Effector memory CD8-positive, alpha-beta T cell (primary cell): ENCODE measurements at places on chromosomes 16 and 17.

DNA sequence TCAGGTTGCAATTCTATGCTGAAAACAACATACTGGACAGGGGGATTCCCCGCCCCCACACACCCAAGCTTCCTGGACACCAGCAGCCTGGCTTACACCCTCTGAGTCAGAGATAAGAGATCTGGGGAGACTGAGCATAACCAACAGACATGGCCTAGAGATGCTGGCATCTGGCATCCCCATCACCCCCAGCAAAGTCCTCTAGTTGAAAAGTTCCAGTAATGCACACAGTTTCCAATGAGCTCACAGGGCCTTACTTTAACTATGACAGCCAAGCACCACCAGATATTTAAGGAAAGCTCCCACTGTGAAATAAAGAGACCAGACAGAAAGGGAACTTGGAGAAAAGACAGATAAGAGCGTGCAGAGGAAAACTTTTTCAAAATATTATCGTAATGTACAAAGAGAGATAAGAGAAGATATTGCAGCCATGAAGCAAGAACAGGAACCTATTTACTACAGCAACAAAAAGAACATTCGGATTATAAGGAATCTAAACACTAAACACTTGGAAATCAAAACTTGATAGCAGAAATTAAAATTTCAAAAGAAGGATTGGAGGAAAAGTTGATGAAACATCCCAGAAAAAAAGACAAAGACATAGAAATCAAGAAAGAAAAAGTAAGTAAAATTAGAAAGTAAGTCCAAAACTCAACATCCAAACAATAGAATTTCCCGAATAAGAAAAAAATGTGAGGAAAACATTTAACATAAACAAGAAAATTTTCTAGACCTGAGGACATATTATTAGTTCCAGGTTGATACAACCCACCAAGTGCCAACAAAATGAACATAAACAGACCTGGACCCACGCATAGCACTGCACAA is 17.2 kb upstream of the ALOX15 start:
- no peak for DNase-seq

GRCh38 chr17:79655672-79656290 is 44.9 kb upstream of the RBFOX3 start:
- no peak for DNase-seq

GRCh38 chr17:40606548-40607353 is 40.9 kb downstream of the SMARCE1 start:
- DNase-seq = no peak

GRCh38 chr17:31053071-31053470 is 41.7 kb upstream of the NF1 start:
- no peak for DNase-seq

DNA sequence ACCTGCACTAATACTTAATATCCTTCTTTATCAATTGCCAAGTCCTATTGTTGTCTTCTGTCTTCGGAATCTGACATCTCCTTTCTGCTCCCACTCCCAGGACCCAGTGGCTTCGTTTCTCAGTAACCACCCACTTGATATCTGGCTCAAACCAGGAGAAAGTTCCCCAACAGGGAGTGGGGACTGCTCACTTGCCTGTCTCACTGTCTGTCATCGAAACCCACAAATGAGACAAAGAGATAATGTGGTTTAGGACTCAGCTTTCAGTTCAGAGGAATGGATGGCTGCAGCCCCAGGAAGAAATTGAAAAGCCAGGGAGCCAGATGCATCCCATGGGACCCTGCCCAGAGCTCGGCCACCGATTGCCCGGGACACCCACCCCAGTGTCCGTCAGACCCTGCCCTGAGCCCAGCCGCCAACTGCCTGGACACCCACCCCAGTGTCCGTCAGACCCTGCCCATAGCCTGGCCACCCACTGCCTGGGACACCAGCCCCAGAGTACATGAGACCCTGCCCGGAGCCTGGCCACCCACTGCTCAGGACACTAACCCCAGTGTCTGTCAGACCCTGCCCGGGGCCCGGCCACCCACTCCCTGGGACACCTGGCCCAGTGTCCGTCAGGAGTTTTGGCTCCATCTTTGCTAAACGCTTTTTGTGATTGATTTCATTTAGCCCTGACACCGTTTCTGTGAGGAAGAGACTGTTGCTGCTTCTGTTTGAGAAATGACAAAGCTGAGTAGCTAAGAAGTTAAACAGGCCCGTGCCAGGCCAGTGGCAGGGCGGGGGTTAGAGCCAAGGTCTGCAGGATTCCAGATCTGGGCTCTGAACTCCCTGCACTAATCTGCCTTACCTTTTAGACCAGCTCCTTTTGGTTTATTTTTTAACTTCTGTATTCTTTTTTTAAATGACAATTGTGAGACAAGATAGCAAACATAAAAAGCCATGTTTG is 251.4 kb downstream of the PHKB start:
- no peak for DNase-seq

GRCh38 chr17:34255381-34255732 is 272 bp downstream of the CCL2 start:
- no peak for DNase-seq

DNA sequence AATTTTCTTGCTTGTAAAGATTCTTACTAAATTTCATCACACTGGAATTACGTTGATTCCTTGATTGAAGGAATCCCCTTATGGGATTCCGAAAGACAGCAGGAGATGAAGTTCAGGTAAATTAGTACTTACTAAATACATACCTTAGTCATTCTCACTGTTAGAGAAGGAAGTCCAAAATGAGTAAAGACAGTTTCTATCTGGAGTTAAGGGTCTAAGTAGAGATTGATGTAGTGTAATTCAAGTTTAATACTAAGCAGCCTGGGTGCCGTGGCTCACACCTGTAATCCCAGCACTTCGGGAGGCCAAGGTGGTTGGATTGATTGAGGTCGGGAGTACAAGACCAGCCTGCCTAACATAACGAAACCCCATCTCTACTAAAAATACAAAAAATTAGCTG is 9.6 kb downstream of the DDX42 start:
- DNase-seq = no peak

DNA sequence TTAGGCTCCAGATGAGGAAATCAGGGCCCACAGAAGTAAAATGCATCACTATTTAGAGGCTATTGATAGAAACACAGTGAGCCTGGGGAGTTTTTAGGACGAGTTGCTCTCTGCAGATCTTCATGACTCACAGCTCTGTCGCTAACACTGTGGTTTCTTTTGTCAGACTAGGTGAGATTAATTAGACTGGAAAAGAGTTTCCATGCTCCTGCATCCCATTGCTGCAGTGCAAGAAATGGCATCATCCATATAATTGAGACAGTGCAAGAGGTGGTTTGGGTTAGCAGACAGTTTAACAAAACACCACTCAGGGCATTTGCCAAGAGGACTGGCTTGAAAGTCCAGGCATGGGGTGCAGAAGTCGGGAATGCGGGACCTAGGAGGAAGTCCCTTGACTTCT is 198.8 kb upstream of the CACNG5 start:
- no peak for DNase-seq

DNA sequence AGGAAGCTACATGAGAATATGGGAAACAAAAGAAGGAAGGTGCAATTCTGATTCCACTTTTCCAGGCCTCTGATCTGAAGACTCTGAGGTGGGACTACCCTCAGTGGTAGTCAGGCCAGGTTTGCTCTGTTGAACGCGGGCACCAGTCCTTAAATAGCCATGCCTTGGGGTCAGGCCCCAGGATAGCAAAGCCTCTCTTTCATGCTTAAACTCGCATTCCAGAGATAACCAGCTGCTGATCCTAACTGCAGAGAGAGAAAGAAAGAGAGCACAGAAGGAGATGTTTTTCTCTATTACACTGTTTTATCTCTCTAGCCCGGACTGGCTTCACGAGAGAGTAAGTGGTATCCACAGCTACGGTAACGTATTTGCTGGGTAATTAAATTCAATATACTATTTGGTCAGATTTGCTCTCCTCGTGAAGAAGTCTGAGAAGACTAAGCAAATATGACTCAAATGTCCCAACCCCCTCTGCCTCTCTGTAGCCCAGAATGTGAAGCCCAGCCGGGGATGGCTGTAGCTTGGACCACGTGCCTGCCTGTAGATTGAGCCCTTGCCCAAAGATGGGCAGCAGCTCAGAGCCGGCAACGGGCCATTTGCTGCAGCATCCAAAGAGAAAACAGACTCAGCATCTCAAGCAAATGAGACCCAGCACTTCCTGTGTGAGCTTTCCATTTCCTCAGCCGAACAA is 122.2 kb downstream of the SMG6 start:
- no peak for DNase-seq

DNA sequence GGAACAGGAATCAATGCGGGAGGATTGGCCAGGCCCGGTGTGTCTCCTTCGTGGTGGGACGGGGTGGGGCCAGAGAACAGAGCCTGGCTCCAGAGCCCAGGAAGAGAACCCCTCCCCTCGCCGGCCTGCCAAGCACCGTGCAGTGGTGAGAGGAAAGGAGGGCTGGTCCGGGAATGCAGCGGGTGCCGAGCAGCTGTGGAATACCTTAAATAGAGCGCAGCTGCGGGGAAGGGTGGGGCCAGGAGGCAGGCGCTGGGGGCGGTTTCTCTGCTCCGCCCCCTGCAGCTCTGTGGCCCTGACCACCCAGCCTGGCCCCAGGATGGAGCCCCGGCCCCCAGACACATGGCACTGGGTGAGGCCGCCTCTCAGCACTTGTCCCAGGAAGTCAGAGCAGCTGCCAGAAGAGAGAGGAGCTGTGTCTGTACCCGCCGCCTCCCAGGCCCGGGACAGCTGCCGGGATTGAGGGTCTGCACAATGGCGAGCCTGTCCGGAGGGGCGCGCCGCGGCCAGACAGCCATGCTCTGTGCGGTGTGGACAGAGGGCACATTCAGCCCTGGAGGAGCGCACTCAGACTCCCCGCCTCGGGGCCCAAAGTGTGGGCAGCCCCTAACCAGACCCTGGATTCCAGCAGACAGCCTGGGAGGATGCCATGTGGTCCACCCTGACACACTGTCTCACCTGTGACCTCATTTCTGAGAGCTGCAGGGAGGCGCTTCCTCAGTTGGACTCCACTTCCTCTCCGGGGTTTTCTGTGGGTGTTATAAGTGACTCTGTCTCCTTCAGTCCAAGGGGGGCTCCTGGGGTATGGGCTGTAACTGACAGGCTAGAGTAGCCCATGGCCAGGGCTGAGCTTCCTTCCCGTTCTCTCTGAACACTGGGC is 268.8 kb downstream of the SEC14L1 start:
- DNase-seq = peak; percentile 59

- no peak for DNase-seq
These were observed 233.2 kb downstream of the ZNF423 start for GRCh38 chr16:49622421-49623402.
